ENCODE measurements at places on chromosomes 1 and 21.

DNA sequence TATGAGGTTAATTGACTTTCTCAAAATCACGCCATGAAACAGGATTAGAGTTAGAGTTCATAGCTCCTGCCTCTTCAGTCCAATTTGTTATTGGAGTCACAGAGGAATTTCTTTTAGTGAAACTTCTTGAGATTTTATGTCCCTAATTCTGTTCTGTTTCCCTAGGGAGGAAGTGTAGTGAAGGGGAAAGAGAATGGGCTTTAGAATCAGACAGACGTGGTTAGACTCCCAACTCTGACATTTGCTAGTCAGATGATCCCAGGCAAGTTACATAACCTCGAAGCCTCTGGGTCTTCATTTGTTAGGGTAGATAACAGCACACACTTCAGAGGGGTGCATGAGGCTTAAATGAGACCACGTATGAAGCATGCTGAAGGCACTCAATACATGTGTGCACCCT is 83.9 kb downstream of the ASTN1 start:
- no peak for DNase-seq

GRCh38 chr1:82511441-82511840 is 710.7 kb downstream of the ADGRL2 start:
- no peak for DNase-seq

DNA sequence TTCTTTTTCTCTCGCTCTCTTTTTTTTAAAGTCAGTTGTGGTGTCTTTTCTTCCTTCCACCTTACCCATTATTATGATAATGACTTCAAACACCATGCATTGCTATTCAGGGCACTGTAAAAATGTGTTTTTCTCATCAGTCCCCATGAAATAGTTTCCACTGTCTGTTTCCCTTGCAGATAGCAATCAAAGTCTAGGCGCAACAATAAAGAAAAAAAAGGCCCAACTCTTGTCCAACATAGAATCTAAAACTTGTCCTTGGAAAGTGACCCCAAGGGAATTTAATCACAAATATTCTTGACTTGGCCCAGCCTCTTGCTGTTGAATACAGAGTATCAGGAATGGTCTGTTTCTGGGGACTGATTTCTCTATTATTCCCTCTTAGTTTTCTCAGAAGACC is 382.5 kb downstream of the PLPP3 start:
- no peak for DNase-seq

DNA sequence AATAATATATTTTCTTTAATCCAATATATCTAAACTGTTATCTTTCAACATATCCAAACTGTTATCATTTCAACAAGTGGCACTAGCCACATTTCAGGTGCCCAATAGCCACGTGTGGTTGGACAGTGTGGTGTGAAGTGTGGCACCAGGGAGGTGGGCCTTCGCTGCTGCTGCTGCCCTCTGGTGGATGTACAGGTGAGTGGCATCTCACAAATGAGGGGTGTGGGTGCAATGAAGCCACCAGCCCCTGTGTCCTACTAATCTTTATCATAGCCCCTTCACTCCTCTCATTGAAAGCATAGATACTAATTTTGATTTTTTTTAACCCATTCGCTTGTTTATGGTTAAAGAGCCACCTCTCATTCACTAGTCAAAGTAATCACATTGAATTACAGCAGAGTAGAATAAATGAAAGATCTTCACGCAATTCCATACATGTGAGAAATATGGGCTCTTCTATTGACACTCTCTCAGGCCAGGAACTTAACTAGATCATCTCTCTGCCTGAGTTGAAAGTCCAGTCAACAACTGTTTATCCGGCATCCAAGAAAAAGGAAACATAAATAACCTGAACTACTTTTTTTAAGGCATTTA is 499.2 kb downstream of the OMA1 start:
- peak; percentile 4 for DNase-seq

GRCh38 chr1:24868016-24868875 is 61.8 kb downstream of the RUNX3 start:
- no peak for DNase-seq

DNA sequence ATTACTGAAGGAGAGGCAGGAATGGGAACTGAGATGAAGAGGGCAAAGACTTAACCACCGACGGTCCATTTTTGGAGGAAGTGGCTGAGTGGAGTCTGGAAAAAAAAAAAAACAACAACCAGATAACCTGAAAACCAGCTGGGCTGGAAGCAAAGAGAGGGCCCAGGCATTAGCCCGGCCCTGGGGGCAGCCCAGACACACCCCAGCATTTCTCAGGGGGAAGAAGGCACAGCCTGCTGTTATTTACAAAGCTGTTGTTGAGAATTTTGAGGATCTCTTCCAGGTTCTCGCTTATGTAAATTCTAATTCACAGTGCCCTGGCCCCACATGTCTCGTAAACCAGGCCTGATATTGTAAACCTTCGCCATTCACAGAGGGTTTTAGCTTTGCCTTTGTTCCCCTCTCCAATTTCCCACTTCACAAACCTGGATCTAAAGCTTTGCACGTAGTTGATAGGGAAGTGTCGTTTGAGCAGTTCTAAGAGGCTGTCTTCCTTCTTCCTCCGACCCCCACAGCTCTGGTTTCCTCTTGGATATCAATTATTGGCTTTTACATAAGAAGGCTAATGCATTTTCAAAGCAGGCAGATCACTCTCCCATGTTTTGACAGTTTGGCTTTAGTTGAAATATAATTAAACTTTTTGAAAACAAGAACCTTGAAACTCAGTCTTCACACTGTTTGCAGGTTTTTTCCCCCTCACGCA is 161.8 kb upstream of the IRF2BP2 start:
- DNase-seq: no peak

- DNase-seq: no peak
Measured at GRCh38 chr21:45280178-45280821, 7.4 kb downstream of the POFUT2 start.

GRCh38 chr21:46559291-46559983 is 45.4 kb downstream of the S100B start:
- no peak for DNase-seq

- no peak for DNase-seq
Measured at GRCh38 chr21:23223882-23224281, 2225.7 kb downstream of the NCAM2 start.

DNA sequence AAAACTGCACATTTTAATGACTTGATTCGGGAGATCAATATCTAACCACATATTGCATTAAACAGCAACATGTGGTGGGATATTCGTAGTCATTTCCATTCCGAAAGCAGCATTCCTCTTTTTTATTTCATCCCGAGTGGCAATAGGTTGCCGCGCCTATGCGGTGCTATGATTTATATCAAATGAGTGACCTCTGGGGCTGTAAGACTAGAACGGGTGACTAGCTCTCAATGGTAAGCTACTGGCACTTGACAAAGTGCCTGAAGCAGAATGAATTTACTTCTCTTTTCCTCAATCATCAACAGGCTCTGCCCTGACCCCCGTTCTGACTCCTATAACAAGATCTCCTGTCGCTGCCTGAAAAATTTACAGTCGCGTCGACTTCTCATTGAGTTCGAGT is 162.3 kb downstream of the ZNF281 start:
- no peak for DNase-seq

GRCh38 chr1:30962609-30963508 is 54.3 kb upstream of the SDC3 start:
- no peak for DNase-seq

DNA sequence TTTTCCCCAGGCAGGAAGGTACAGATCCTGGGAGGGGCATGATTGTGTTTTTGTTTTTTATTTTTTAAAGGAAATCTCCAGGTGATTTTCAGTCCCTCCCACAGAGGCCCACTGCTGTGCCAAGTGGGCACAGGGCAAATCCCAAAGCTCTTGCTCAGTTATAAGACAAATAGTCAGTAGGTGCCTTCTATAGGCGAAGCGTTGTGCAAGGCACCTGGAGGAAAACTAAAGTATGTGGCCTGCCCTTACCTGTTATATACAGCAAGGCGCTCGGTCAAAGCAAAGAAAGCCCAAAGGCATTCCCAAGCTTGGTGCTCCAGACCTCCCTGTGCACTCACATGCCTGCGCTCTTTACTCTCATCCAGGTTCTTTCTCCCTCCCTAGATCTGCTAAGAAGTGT is 81.0 kb downstream of the KCNJ15 start:
- no peak for DNase-seq

- DNase-seq: no peak
Measured at GRCh38 chr1:62333441-62333840, 14.2 kb upstream of the KANK4 start.

GRCh38 chr1:95133687-95134086 is 16.5 kb downstream of the TLCD4 start:
- DNase-seq: no peak

- DNase-seq: peak; percentile 40
Measured at GRCh38 chr1:67041841-67042503, 12.0 kb downstream of the SLC35D1 start.

GRCh38 chr1:174880171-174880570 is 119.6 kb upstream of the CACYBP start:
- no peak for DNase-seq

DNA sequence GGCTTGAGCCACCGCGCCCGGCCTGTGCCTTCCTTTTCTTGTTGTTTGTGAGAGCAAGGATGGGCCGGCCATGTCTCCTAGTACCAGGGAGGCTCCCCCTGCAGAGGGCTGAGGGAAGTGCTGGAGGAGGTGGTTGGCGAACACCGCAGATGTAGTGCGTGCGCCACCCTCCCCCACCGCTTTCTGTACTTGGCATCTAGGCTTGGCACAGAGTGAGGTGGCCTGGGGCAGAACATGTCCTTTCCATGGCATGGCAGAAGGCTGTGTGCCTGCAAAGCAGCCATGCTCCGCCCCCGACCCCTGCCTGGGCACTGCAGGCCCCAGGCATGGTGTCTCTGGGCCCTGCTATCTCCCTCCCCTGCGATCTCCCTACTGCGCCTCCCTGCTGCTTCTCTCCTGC is 30.7 kb downstream of the ALPL start:
- no peak for DNase-seq

GRCh38 chr1:159211331-159212136 is 6.9 kb downstream of the ACKR1 start:
- DNase-seq: peak; percentile 80

DNA sequence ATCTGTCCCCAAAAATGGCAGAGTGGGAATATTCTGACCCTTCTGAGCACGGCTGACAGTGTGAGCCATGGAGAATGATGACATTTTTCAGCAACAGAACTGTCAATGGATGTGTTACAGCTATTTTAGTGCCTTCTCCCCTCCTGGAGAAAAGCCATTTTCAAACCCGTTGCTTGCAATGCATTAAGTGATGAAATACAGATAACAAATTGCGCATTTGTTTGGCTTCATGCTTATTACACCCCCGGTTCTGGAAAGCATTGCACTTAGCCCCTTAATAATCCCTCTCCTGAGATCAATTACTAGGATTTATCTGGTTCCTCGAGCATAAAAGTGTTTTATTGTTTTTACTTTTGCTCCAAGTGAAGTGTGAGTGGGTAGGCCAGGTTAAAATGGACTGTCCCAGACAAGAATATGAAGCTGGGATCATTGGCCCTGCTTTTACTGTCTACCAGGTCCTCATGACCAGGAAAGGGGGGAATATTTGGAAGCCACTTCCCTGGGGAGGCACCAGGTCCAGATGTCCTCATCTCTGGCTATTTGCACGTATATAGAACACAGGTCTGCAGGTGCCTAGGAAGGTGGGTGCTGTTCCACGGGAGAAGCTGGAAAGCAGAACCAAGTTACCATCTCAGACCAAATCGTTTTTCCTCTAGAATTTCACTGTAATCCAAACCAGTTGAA is 37.5 kb upstream of the HHAT start:
- no peak for DNase-seq

DNA sequence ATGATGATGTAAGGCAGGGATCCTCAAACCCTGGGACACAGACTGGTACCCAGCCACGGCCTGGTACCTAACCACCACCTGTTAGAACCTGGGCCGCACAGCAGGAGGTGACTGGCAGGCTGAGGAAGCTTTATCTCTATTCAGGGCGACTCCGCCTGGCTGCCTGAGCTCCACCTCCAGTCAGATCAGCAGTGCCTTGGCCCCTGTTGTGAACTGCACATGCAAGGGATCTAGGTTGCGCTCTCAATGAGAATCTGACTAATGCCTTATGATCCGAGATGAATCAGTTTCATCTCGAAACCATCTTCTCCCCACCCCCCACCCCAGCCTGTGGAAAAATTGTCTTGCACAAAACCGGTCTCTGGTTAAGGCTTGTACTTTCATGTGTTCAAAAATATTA is 4.2 kb downstream of the RNPC3 start:
- DNase-seq: peak; percentile 73

GRCh38 chr21:34523019-34523555 is 11.1 kb upstream of the KCNE1 start:
- DNase-seq: no peak

DNA sequence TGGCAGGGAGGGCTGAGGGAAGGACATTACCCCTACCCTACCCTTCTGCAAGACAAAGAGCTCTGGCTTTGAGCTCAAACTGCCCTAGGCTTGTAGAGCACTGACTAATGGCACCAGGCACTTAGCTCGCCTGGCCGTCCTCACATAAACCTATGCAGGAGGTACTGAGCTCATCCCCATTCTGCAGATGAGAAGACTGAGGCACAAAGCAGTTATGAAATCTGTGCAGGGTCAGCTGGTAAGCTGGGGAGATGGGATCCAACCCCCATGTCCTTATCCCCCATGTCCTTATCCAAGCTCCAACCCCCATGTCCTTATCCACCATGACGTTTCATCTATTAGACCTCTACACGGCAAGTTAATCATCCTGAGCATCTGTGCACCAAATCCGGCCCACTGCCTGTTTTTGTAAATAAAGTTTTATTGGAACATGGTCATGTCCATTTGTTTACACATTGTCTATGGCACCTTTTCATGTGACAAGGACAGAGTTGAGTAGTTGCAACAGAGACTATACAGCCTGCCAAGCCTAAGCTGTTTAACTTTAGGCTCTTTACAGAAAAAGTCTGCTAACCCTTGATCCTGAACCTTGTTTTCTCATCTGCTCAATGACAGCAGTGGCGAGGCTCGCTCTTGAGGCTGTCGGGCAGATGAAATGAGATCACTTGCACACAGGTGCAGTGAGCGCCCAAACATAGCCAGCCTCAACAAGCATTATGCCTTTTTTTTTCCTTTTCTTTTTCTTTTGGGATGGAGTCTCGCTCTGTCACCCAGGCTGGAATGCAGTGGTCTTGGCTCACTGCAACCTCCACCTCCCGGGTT is 86.8 kb downstream of the FBXO2 start:
- no peak for DNase-seq

- DNase-seq: no peak
Measured at GRCh38 chr1:115647507-115647906, 5.7 kb downstream of the VANGL1 start.

- DNase-seq: peak; percentile 85
Measured at GRCh38 chr21:38768471-38769063, 37.2 kb upstream of the ETS2 start.

GRCh38 chr1:236163463-236164153 is 21.3 kb downstream of the GPR137B start:
- DNase-seq: no peak

All from cardiac fibroblast (primary cell).